Panc1 (cell line): ENCODE measurements at places on chromosomes 2 and 18. TPM values are rescaled to one million over a fixed set of nuclear protein-coding genes. Genes with fewer than 3 reads are reported as not detected.

Gene B4GALT6
- 36.3 TPM for total RNA-seq

DNA sequence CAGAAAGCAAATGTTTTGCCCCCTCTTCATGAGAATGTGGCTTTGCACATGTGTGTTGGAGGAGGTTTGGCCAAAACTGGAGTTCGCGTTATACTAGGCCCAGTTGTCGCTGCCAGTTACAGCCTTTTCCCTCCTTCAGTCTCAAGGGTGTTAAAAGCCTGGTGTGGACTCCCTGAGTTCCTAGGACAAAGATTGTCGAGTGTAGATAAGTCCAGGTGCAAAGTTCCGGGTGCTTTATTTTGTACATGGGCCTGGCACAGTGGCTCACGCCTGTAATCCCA is 542 bp upstream of the RNF103 start:
- H3K27ac ChIP-seq, result peak overlapping the region; percentile 96
- H3K27me3 ChIP-seq, result no peaks in the 10 kb centered on the region
- H3K4me1 ChIP-seq, result peaks cover 12% of the 10 kb centered on the region
- H3K4me3 ChIP-seq, result peak overlapping the region; percentile 99
- no peak for DNase-seq
- H3K36me3 ChIP-seq, result peaks cover 11% of the 10 kb centered on the region

- DNase-seq, result no peak
- H3K27ac ChIP-seq, result no peak overlapping the region
- no peak overlapping the region for H3K4me3 ChIP-seq
- no peaks in the 10 kb centered on the region for H3K36me3 ChIP-seq
- H3K27me3 ChIP-seq, result no peaks in the 10 kb centered on the region
Observed at GRCh38 chr2:56335101-56335500, 151.3 kb downstream of the CCDC85A start.

DNA sequence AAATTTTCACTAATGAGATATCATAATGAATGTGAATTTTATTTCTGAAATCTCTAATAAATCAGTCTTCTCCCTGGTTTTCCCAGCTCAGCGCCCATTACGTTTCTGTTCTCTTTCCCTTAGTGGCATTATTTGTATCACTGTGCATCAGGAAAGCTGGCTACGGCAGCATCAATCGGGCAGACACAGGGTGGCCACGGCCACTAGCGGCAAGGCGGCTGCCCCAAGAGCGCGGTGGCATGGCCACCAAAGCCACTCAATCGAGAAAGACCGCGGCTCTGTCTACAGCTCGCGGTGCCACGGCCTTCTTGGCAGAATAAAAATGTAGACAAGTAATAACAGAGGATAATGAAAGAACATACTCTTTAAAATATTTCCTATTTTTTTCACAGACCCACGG is 168.0 kb downstream of the RPIA start:
- H3K27ac ChIP-seq, result no peak overlapping the region
- H3K4me3 ChIP-seq, result no peak overlapping the region
- peaks cover 3% of the 10 kb centered on the region; the same call in 1 of the 2 replicates for H3K27me3 ChIP-seq
- no peak for DNase-seq
- no peaks in the 10 kb centered on the region; the same call in 1 of the 2 replicates for H3K4me1 ChIP-seq

DNA sequence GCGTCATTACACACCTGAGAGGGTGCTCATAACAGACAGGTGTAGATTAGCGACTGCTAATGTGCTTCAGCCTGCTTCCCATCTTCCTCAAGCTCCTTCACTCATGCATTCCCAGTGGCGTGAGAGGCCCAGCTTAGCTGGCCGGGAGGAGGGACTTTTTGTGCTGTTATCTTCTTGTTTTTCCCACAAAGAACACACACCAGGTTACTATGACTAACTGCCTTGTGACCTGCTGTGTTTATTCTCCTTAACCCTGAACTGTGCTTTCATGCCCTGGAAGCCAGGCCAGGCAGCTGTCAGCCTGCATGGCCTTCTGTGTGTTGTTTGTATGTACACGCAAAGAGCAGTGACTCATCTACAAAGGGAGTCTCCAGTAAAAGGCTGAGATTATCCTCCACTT is 143.8 kb downstream of the PIEZO2 start:
- peak; percentile 57 for DNase-seq
- H3K4me3 ChIP-seq, result no peak overlapping the region
- no peaks in the 10 kb centered on the region for H3K36me3 ChIP-seq
- no peaks in the 10 kb centered on the region for H3K27me3 ChIP-seq

GRCh38 chr2:136195226-136195625 is 77.3 kb upstream of the CXCR4 start:
- H3K36me3 ChIP-seq, result no peaks in the 10 kb centered on the region
- no peaks in the 10 kb centered on the region for H3K27me3 ChIP-seq
- no peak overlapping the region for H3K27ac ChIP-seq
- no peak for DNase-seq

DNA sequence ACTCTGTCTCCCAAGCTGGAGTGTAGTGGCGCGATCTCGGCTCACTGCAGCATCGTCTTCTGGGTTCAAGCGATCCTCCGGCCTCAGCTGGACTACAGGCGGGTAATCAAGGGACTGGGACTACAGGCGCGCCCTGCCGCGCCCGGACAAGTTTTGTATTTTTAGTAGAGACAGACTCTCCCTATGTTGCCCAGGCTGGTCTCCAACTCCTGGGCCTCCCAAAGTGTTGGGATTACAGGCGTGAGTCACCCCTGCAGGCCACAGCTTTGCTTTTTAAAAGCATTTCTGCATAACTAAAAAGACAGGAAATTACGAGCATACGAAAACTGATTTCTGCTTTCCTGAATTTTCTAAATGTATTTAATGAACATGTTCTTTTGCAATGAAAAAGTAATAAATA is 916 bp upstream of the OSBPL1A start:
- peak overlapping the region; percentile 75; the same call in 1 of the 2 replicates for H3K27ac ChIP-seq
- no peak overlapping the region for H3K4me3 ChIP-seq
- H3K27me3 ChIP-seq, result no peaks in the 10 kb centered on the region
- peaks cover 15% of the 10 kb centered on the region for H3K4me1 ChIP-seq
- no peak for DNase-seq

- no peak overlapping the region for H3K4me3 ChIP-seq
- H3K36me3 ChIP-seq, result no peaks in the 10 kb centered on the region
- no peak overlapping the region for H3K27ac ChIP-seq
- no peaks in the 10 kb centered on the region for H3K4me1 ChIP-seq
Observed at GRCh38 chr2:204395539-204395938, 149.7 kb upstream of the PARD3B start.

DNA sequence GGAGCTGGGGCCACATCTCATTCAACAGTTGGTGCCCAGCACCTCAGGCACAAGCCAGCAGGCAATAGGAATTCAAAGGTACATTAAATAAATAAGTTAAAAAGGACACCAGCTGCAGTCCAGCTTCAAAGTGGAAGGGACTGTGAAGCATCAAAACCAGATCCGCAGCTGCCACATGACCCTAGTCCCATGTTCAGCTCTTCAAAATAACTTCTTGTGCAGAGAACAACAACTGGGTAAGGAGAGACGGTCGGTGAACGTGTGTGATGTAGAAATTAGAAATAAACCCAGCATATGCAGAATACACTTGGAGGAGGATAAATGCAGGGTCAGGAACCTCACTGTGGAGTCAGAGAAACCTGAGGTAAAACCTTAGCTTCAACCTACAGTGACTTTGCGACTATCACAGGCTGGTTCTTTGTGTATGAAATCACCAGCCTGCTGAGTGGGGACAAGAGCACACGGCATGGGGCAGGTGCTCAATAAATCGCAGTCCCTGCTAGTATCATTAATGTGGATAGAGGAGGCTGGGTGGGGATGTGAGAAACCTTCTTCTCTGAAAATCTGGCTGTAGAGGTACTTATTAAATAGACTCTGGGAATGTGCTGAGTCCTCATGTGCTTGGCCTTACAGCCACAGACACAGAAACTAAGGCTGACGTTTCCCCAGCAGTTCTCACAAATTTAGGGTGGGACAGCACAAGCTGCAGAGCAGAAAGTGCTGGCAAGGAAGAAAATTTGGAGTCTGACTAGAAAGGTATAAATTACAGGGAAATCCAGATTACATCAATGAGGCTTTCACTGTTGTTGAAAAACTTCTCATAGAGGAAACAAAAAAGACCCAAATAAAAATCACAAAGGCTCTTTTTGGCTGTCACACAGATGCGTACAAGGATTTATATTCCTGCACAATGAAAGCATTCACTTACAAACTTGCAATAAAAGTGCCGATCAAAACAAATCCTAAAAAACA is 20.7 kb downstream of the FBXO15 start:
- H3K36me3 ChIP-seq, result no peaks in the 10 kb centered on the region
- no peak overlapping the region for H3K27ac ChIP-seq
- H3K4me1 ChIP-seq, result no peaks in the 10 kb centered on the region
- no peak overlapping the region for H3K4me3 ChIP-seq
- no peak for DNase-seq
- H3K27me3 ChIP-seq, result peaks cover 55% of the 10 kb centered on the region

- peaks cover 28% of the 10 kb centered on the region for H3K4me1 ChIP-seq
- no peaks in the 10 kb centered on the region for H3K27me3 ChIP-seq
- peak overlapping the region; percentile 49; the same call in 1 of the 2 replicates for H3K27ac ChIP-seq
- H3K4me3 ChIP-seq, result no peak overlapping the region
- peaks cover 19% of the 10 kb centered on the region for H3K36me3 ChIP-seq
- DNase-seq, result no peak
Observed at GRCh38 chr2:96342085-96342484, 6.5 kb downstream of the NCAPH start.

DNA sequence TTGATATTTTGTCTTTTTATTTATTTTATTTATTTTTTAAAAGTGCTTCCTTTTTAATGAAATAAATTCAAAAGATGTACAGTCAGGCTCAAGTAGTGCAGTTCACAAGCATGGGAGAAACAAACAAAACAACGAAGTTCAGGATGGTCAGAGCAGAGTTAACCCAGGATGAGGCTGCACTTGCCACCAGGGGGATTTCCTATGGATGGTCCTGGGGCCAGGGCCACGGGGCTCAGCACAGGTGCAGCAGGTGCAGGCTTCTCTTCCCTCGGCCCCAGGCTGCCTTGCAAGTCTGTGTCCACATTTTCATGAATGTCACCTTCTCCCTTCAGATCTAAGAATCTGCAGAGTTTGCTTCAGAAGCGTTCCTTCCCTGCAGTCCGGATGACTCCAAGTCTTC is 76.5 kb downstream of the CDCA7 start:
- no peaks in the 10 kb centered on the region for H3K36me3 ChIP-seq
- no peak overlapping the region for H3K4me3 ChIP-seq
- H3K27me3 ChIP-seq, result no peaks in the 10 kb centered on the region; the same call in 1 of the 2 replicates
- H3K27ac ChIP-seq, result no peak overlapping the region

Gene RGPD3
- 0.31 TPM for total RNA-seq

DNA sequence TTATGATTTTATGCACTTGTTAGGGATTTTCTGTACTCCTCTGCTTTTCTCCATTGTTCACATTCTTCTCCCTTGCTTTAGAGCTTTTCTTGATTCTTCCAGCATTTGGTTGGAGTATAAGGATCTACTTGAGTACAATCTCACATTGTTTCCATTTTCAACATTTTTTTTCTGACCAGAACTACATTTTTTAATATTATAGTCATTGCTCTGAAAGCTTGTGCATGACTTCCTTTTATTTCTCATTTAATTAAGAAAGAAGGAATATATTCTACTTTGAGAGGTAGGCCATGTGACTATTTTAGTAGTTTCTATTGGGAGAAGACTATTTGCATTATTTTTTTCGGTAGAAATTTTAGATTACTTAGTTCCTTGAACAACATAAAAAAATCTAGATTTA is 200.4 kb downstream of the TMEM247 start:
- H3K36me3 ChIP-seq, result no peaks in the 10 kb centered on the region
- H3K27me3 ChIP-seq, result peaks cover 10% of the 10 kb centered on the region; the same call in 1 of the 2 replicates
- H3K27ac ChIP-seq, result no peak overlapping the region
- no peak overlapping the region for H3K4me3 ChIP-seq

DNA sequence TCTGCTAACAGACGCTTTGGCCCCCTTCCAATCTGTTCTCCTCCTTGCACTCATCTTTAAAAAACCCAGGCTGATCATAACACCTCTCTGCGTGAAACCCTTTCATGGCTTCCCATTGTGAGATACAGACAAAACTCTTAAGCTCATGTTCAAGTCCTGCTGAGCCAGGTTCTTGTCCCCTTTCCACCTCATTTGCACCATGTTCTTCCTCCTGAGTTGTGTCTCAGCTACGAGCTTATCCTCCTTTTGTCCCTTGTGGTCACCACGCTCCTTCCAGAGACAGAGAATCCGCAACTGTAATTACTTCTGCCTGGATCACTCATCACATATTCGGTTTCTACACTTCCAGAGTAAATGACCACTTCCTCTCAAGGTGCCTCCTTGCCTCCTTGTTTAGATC is 238.8 kb downstream of the ACTR3 start:
- H3K4me3 ChIP-seq, result no peak overlapping the region
- no peak for DNase-seq
- H3K27me3 ChIP-seq, result no peaks in the 10 kb centered on the region
- H3K4me1 ChIP-seq, result no peaks in the 10 kb centered on the region

Gene IL18R1
- total RNA-seq, result 0.08 TPM

GRCh38 chr18:49934457-49934856 is 121.1 kb upstream of the ACAA2 start:
- H3K27ac ChIP-seq, result no peak overlapping the region
- H3K4me3 ChIP-seq, result no peak overlapping the region
- no peaks in the 10 kb centered on the region for H3K36me3 ChIP-seq
- DNase-seq, result no peak
- H3K27me3 ChIP-seq, result no peaks in the 10 kb centered on the region

DNA sequence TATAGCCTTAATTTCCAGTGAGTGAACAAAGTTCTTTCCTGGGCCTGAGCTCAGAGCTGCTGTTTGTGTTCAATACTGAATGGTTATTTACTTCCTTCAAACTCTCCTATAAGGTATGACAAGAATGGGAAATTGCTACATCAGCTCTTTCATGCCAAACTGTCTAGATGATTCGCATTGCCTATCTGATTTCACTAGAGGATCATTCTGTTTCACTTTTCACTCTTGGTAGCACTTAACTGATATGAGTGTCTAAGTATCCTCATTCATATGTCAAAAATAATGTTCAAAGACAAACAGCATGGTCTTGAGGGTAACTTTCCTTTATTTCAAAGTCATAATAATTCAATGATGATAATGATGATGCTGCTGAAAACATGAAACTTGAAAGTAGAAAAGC is 32.9 kb upstream of the SCG2 start:
- no peak overlapping the region for H3K4me3 ChIP-seq
- no peaks in the 10 kb centered on the region for H3K36me3 ChIP-seq
- DNase-seq, result no peak
- H3K4me1 ChIP-seq, result no peaks in the 10 kb centered on the region

- H3K4me3 ChIP-seq, result no peak overlapping the region
- DNase-seq, result no peak
- no peak overlapping the region for H3K27ac ChIP-seq
- no peaks in the 10 kb centered on the region for H3K27me3 ChIP-seq
- no peaks in the 10 kb centered on the region for H3K4me1 ChIP-seq
- no peaks in the 10 kb centered on the region for H3K36me3 ChIP-seq
Observed at GRCh38 chr18:51514128-51514527, 316.6 kb upstream of the MEX3C start.

DNA sequence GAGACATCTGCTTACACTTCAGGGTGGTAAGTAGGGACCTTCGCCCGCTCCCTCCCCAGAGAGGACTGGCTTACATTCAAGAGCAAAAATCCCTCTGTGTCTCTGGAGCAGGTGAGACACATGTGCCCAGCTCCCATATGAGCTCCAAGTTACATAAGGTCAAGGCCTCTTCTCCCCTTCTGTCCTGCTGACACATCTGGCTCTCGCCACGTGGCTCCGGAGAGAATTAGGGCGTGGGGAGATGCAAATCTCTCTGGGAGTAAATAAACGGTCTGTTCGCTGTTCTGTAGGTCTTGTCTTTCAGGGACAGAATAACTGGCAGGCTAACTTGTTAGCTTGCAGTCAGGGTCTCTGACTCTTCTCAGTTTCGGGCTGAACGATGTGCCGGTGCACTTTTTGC is 16.2 kb downstream of the MRO start:
- no peak overlapping the region for H3K4me3 ChIP-seq
- no peak overlapping the region for H3K27ac ChIP-seq
- H3K36me3 ChIP-seq, result no peaks in the 10 kb centered on the region
- H3K27me3 ChIP-seq, result no peaks in the 10 kb centered on the region; the same call in 1 of the 2 replicates
